DMS79 (cell line): ENCODE measurements at places on chromosomes 16 and 17.

DNA sequence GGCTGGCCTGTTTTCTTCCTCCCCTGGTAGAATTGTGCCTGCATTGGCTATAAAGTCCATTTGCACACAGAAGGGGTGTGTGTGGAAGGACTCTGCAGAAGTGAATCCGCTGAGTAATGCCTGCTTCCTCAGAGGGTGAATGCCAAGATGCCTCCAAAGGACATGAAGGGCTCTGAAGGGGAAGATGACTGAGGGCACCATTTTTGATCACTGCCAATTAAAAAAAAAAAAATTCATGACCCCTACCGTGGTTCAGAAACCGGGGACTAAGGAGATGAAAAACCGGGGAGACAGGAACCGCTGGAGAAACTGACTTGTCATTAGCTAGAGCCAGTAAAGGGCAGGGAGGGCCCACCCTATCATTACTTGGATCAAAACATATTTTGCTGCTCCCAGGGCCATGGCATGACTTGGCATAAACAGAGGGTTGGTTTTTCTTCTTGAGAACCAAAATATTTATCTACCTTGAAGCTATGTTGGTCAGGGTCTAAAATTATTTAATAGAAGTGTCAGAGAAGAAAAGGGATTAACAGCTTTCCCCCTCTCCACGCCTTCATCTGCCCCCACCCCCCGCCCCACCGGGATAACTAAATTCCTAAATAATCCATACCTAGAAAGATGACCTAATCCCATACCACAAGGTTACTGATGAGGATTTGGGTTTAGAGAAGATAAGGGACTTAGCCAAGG lies 3.6 kb upstream of the USP7 start:
- DNase-seq, result no peak

DNA sequence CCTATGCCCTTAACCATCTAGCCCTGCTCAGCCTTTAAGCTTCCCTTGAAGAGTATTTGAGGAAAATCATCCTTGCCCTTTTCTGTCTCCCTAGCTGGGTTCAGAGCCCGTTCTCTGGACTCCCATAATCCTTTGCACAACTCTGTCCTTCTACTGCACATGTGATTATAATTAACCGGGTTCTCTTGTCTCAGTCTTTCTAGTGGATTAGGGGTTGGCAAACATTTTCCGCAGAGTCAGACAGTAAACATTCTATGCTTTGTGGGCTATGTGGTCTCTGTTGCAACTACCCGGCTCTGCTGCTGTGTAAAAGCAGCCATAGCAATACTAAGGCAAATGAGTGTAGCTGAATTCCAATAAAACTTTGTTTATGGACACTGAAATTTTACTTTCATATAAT lies 80.0 kb downstream of the CDRT15 start:
- no peak for DNase-seq

DNA sequence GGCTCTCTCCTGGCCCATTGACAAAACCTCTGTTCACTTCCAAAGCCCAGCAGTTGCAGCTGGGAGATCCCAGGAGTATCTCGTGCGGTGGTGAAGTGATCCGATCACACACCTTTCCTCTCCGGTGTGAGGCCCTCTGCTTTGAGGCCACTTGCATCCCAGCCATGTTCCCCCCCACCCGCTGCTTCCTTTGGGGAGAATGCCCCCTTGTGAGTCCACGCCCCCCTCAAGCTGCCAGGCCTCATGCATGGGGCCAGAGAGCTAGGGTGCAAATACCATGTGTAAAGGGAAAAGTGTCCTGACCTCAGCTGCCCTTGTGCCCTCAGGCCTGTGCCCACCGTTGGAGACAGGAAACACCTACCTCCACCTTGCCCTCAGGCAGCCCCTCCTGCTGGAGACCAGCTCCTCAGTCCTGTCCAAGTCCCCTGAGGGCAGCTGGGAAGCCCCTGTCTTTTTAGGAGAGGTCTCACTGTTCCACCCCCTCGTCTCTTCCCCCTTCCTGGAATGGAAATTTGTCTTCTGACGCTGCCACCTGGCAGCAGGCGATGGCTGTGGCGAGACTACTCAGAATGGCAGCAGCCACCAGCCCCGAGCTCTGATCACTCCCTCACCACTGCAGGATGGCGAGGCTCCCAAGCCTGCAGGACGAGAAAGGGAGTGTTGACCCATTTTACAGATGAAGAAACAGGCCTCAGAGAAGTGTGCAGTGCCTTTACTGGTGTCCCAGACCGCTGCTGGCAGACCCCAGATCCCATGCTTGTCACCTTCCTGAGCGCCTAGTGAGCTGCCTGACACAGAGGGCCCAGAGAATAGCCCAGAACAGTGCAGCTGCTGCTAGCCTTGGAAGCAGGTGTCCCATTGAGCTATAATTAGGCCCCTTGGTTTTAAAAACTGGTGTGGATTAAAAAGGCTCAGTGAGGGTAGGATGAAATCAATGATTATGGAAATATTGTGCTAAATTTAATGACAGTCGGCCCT lies 120.6 kb upstream of the CACNG5 start:
- no peak for DNase-seq

DNA sequence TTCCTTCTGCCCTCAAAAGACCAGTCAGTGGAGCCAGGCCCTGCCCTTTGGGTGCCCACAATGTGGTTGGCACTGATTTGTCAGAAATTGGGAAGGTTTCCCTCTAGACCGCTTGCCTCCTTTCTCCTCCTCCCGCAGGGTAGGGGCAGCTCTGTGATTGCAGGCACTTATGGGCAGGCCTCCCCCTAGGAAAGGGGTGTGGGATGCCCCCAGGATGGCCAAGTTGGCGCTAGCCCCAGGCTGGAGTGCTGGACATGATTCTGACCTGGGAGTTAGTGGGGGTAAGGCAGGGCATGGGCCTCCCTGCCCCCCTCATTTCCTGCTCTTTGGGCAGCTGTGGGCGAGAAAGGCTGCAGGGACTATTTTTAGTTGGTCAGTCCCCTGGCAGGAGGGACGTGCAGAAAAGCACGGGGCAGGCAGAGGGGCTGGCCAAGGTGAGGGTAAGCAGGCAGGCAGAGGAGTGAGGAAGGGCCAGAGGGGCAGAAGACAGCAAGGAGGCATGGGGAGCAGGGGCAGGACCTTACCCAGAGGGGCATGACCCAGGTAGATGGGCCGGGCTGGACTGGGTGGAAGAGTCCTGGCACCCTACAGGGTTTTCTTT lies 3.3 kb downstream of the RARA start:
- no peak for DNase-seq

GRCh38 chr17:50221864-50222545 lies 20.6 kb upstream of the COL1A1 start:
- no peak for DNase-seq
